ENCODE measurements at places on chromosomes 16 and 17.

GRCh38 chr17:29483503-29483902 is 83.3 kb downstream of the ABHD15 start:
- DNase-seq: no peak

DNA sequence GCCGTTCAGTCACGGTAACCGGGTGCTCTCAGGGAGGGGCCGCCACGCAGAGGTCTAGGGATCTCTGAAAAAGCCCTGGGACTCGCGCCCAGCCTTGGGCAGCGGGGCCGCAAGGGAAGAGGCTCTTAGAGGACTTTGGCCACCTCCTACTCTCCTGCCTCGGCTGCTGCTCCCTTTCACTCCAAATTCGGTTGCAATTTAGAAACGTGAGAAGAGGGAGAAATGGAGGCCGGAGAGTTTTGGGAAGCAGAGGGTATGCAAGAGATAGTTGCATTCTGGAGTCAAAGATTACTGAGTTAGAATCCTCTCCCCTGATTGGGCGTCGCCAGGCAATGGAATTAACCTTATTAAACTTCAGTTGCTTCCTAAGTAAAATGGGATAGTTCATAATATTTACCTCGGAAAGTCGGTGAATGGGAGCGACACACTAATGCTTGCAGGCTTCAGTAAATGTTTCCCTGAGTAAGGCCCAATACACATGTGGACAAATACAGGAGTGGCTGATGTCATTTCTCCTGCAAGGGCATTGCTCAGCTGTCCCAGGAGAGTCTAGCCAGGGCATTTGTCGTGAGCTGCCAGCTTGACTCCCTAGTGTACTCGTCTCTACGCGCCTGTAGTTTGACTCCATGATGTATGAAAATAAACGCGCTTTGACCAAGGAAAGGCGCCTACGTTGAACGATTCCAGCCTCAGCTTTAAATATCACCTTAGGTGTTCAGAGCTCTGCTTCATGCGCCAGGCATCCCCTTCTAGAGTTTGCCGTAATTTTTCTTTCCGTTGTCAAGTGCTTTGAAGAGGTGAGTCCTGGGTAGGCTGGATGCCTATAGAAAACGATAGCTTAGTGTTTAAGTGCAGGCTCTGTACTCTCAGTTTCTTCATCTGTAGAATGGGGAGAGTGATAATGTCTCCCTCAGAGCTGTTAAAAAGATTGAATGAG is 667 bp downstream of the OGFOD1 start:
- DNase-seq: no peak

DNA sequence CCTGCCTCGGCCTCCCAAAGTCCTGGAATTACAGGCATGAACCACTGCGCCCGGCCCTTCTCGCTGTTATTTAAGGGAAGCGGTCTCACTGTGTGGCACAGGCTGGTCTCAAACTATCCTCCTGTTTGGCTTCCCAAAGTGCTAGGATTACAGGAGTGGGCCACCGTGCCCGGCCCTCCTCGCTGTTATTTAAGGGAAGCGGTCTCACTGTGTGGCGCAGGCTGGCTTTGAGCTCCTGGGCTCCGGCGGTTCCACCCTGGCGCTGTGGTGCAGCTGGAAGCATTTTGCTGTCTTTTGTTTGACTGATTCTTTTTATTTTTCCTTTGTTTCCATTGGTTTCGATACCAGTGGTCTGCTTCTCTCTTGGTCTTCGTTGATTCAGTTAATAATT is 40.7 kb downstream of the FOXK2 start:
- DNase-seq: no peak

- DNase-seq: no peak
Observed at GRCh38 chr16:11619327-11619851, 32.7 kb upstream of the LITAF start.

DNA sequence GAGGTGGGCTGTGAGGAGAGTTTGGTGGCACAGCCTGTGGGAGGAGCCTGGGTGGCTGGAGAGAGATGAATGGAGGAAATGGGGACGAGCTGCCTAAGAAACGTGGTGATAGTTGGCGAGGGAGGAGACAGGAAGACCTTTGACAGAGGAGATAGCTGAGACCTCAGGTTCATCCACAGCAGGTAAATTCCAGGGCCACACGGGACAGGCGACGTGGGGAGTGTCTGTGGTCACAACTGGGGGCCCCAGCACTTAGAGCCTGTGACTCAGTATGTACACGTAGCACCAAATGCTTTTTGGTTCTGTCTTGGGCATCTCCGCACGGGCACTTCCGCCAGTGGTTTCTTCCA is 7.7 kb downstream of the MINK1 start:
- DNase-seq: no peak

DNA sequence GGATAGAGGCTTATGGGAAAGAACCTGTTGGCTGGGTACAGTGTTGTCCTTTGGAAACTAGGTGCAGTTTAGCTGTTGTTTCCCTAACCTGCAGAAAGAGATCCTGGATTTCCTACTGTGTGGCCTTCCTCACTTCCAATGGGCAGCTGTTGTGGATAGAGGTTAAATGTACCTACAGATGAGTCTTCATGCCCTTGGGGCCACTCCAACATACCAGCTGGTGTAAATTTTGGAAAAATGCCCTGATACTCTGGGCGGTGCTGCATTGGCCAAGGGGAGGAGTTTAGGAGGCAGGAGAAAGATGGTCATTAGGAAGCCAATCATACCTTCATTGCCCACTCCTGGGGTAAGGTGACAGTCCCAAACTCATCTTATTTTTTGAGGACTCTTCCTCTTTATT is 70.2 kb downstream of the SNX11 start:
- no peak for DNase-seq

DNA sequence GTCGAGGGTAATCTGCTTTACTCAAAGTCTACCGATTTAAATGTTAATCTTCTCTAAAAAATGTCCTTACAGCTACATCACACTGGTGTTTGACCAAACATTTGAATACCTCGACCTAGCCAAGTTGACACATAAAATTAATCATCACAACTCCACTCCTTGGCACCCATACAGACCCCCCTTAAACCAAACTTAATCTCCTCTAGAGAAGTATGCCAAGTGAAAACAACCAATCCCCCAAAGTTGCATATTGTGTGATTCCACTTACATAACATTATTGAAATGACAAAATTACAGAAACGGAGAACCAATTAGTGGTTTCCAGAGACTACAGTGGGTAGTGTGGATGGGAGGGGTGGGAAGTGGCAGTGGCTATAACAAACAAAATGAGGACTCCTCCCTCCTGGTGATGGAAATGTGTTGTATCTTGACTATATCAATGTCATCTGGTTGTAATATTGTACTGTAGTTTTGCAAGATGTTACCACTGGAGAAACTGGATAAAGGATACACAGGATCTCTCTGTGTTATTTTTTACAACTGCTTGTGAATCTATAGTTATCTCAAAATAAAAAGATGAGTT is 39.4 kb downstream of the CAPNS2 start:
- no peak for DNase-seq

- DNase-seq: no peak
Observed at GRCh38 chr17:37643869-37644268, 623 bp upstream of the DDX52 start.

- DNase-seq: no peak
Observed at GRCh38 chr16:72921106-72921505, 126.8 kb downstream of the ZFHX3 start.

DNA sequence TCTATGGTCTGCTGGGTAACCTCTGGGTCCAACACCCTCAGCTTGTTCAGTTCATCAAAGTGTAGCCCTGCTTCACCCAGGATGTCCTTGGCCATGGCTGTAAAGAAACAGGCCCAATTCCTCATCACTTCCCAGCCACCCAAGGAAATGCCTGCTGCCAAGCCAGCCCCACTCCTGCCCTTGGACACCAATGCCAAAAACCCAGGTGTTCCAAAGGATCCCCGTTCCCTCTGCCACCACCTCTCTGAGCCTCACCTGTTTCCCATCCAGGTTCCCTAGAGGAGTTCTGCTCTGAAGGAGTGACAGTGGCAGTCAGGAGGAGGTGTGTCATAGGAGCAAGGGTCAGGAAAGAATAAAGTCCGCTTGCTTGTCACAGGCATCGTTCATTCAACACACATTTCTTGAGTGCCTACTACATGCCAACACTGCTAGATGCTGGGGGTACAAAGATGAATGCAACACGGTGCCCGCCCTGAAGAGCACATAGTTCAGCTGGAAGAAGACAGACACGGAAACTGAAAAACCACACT is 3.3 kb downstream of the IFT20 start:
- DNase-seq: no peak

DNA sequence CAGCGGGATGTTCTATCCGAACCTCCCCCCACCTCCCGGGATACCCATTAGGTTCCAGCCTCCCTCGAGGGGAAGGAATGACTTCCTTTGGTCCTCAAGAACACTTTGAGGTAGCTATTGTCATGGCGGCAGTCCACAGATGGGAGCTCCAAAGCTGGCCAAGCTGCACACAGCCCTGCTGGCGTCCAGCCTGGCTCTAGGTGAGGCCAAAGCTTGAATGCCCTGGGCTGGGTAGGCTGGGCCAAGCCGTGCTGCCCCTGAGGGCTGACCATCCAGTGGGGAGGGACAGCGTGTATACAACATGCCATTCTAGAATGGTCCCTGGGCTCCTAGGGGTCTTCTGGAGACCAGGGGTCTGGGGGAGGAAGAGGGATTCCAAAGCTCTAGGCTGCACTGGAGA is 43.5 kb downstream of the PEMT start:
- DNase-seq: no peak

DNA sequence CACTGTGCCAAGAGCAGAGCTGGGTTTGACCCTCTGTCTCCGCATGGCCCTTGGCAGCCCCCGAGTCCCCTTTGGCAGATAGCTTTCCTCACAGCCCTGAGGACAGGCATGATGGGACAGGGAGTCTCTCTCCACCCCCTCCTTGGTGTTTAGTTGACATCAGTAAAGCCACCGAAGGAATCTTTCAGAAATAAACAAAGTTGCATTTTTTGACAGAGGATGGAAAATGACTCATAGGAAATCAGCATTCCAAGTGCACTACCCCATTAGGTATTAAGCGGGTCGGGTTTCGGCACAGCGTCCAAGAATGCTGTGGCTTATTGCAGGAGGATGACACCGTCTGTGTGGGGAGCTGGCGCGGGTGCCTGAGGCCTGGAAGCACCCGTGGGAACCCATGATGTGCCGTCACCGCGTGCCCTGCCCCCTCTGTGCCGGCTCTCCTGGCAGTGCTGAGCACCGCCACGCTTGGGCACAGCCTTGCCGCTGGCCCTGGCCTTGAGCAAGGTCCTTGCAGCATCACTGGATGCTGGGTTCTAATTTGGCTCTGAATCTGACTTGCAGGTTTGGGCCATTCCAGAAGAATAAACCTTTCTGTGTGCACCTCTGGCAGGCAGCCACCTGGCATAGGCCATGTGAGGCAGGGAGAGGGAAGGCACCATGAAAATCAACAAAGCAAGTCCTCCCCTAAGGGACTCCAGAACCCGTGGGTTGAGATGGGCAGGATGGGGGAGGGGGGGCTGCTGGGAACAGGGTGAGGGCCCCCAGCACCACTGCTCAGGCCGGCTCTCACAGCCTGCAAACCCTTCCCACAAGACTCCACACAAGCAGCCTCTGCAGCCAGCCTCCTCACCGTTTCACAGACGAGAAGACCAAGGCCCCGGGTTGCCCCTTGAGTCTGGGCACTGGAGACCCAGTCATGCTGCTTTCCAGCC is 50.5 kb upstream of the ZNF469 start:
- no peak for DNase-seq

DNA sequence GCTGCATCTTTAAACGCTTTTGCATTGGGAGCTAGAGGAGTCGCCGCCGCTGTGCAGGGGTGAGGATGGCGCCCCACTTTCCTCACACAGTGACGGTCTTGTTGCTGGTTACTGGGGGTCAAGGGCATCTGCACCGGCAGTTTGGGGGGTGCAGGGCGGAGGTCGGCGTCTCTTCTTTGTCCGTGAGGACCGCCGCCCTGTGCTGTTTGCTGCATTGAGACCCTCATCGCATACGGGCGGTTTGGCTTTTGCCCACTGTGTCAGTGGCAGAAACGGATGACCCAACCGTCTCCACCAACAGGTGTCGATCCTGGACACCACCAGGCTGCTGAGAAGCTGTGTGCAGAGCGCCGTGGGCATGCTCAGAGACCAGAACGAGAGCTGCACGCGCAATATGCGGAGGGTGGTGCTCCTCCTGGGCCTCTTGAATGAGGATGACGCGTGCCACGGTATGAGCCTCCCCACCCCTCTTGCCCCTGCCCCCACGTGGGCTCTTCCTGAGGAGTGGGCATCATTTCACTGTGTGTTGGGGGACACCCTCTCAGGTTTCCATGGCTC is 61.2 kb upstream of the ENDOV start:
- no peak for DNase-seq

DNA sequence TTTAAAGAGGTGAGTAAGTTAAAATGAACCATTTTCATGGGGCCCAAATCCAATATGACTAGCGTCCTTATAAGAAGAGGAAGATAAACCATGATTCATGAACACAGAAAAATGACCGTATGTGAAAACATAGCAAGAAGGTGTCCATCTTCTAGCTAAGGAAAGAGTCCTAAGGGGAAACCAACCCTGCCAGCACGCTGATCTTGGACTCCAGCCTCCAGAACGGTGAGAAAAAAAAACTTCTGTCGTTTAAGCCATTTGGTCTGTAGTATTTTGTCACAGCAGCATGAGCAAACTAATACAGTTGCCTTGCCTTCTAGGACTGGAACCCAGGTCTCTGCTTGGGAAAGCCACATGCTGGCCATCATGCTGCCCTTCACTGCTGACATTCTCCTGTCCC is 4.2 kb upstream of the TMEM132E start:
- DNase-seq: no peak

- DNase-seq: no peak
Observed at GRCh38 chr17:81483862-81484194, 28.8 kb downstream of the ACTG1 start.

GRCh38 chr17:9798724-9799123 is 7.3 kb upstream of the DHRS7C start:
- no peak for DNase-seq

GRCh38 chr17:68290268-68290954 is 516 bp downstream of the SLC16A6 start:
- peak; percentile 44 for DNase-seq

GRCh38 chr16:8760021-8760420 is 37.4 kb downstream of the TMEM186 start:
- no peak for DNase-seq

DNA sequence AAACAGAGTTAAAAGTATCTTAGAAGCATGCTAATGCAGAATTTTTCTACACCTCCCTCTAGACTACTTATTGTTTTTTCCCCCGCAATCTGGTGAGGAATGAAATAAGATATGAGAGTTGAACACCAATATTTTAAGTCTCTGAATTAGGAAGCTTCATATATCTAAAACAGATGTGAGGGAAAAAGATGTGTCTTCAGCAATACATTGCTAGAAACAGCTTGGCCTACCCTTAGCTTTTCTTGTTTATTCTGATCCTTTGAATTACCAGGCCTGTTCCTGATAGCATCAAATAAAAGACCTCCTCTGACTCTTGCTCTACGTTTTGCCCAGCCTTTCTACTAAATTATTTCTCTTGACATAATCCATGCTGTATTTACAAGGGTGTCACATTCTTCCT is 221.8 kb downstream of the CDH11 start:
- no peak for DNase-seq
